ENCODE measurements at places on chromosomes 1 and 21.
A peak's percentile ranks its signal among the peaks of the same experiment; 100 is the strongest.

DNA sequence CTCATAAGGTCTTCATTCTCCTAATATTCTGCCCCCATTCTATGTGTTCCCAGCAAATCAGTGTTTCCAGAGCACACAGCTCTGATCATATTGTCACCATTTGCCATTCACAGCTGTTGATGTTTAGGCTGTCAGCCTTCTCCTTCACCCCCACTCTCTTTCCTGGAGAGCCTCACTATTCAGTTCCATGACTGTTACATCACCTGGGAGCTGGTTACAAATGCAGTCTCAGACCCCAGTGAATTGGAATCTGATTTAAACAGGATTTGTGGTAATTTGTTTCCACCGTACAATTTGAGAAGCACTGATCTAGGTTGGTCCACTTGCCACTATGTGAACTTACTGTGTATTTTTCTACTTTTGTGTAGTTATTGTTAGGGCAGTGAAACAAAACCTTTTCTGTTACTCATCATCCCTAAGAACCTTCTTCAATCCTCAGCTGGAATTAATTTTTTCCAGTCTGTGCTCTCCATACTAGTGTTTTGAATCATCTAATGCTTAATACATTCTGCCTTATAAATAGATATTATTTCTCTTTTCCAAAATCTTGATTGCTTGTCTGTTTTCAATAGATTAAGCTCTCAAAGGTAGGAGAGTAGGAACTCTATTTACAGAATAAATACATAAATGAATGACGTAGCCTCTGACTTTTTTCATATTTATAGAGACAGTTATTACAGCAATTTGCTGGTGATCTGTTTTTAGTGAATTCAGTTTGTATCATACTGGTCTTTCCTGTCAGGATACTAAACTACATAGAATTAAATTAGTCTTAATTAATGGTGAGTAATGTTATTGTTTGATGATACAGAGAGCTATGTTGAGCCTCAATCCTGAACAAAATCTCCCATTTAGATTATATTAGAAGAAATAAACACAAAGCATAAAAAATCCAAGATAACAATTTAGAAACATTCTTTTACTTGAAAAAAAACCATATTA, 8.1 kb downstream of the SNX7 start:
- DNase-seq = no peak

GRCh38 chr1:44740179-44740617, 561 bp downstream of the KIF2C start:
- DNase-seq = no peak

GRCh38 chr1:169957884-169958283, 64.2 kb upstream of the SCYL3 start:
- no peak for DNase-seq

- DNase-seq = peak; percentile 66
These were observed 11.7 kb upstream of the HSD11B1 start for GRCh38 chr1:209692745-209693504.

DNA sequence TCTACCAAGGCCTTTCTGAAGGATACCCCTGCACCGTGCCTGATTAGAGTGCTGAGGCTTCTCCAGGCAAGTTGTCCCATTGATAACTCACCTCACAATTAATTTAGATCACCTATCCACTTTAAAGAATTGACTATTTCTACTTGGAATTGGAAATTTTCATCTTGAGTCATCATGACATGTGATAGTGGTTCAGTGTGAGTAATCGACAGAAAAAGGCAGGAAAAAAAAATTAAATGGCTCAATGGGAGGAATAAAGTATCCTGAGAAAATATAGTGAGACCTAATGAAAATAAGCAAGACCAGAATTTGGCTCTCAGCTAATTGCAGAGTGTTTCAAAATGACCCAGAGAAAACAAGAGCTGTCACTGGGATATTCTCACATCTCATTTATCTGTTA, 222.4 kb upstream of the C8B start:
- no peak for DNase-seq

GRCh38 chr1:15918962-15919715, 56.8 kb downstream of the ZBTB17 start:
- peak; percentile 68 for DNase-seq

GRCh38 chr21:28207436-28208173, 785.1 kb downstream of the LTN1 start:
- DNase-seq = peak; percentile 55

DNA sequence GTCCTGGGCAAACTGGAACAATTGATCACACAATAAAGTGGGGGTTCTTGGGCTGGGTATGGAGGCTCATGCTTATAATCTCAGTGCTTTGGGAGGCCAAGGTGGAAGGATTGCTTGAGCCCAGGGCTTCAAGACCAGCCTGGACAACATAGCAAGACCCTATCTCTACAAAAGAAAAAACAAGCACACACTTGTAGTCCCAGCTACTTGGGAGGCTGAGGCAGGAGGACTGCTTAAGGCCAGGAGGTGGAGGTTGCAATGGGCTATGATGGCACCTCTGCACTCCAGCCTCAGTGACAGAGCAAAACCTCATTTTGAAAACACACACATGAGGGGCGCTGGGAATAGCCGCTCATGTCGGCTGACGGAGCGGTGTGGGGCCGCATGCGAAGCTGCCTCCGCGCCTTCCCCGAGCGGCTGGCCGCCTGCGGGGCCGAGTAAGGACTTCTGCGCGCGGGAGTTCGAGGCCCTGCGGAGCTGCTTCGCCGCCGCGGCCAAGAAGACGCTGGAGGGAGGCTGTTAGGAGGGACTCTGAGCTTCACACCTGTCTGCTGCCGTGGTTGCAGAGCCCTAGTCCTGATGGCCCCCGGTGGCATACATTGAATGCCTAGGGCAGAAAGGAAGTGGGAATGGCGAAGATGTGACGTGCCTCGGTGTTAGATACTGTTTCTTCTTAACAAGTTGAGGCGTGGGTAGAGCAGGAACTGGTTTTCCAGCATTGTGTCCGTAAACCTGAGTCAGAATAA, 59.5 kb downstream of the ACBD3 start:
- no peak for DNase-seq

GRCh38 chr1:111140680-111140967, 601 bp downstream of the CEPT1 start:
- no peak for DNase-seq

GRCh38 chr1:16042096-16042495, 1.5 kb upstream of the CLCNKB start:
- DNase-seq = no peak

DNA sequence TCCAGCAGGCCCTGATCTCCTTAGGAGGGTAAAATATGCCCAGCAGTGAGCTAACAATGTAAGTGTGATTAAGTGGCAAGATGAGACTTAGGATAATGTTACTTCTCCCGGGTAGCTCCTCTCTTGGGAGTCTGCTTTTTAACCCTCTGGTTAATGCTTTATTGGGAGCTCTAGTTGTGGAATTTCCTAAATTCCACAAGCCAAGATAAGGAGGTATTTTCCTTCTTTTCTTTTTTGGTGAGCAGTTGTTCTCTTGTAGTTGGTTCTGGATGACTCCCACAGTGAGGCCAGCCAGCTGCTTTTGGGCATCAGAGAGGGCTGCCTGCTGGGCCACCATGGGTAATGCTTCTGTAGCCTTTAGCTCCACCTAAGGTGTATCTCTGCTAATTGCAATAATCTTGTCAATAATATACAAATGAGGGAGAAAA, 19.3 kb downstream of the C1orf52 start:
- no peak for DNase-seq

DNA sequence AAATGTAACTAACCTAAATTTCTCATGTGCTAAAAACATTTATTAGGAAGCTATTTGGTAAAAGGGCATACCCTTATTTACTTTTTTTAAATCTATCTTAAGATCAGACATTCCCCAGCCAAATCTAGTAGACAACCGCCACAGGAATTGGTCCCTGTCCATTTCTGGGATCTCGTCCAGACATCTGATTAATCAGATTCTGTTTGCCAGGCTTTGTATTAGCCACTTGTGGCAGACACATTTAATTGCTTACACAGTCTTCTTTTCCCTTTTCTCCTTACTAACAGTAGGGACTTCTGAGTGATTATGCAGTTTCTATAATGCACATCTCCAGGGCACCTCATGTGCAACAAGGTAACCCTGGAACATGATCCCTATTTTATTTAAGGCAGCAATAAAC, 449.0 kb upstream of the RGS18 start:
- DNase-seq = no peak

DNA sequence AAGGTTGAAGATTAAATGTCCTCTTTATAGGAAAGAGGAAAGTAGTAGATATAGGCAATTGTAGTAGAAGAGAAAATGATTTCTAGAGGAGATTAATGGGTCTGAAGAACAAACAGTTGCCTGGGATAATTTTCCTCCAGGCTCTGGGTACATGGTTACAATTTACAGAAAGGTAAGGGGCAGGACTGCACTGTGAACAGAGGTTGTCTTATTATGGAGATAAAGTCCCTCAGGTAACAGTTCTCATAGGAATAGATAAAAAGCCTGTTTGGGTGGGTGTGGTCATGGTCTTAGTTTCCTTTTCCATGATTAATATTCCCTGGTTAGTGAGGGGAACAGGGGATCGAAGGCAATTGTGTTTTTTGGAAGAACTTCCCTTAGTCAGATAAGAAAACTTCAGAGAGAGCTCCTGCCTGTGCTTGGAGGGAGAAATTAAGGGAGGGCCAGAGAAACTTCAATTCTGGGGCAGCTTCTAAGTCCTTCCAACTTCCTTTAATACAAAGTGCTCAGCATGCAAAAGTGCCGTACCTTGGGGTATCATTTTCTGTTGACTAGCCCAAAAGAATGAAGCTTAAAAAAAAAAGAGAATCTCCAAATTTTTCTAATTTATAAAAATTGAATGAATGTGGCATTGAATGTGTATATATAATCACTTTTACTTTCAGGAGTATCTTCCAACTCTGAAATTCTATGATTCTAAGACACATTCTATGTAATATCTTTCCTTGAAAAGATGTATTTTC, 295.4 kb upstream of the USP25 start:
- DNase-seq = no peak

- no peak for DNase-seq
These were observed 677.8 kb downstream of the USP25 start for GRCh38 chr21:16407403-16408240.

DNA sequence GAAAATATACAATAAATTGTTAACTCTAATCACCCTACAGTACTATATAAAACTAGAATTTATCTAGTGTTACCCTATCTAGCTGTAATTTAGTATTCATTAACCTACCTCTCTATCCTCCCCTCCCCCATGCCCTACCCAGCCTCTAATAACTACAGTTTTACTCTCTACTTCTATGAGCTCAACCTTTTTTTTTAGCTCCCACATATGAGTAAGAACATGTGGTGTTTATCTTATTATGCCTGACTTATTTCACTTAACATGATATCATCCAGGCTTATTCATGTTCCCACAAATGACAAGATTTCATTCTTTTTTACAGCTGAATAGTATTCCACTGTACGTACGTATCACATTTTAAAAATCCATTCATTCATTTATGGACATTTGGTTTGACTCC, 46.0 kb upstream of the WARS2 start:
- no peak for DNase-seq

- DNase-seq = no peak
These were observed 36.0 kb downstream of the ALG6 start for GRCh38 chr1:63403386-63403785.

DNA sequence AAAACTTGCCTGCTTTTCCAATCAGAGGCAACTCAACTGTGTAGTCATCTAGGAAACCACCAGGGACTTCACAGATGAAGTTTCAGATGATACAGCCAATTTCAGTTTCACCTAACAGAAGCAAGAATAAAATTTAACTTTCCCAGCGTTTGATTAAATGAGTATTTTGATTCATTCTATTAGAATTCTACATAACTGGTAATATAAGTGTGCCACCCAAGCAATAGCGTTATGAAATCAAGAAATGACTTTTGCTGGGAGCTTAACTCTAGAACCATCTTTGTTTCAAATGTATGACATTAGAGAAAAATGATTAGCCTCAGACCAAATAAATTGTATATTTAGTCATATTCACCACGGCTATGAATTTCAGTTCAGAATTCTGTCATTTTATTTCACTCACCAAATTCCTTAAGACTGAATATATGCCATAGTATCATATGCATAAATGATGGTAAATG, 239.3 kb downstream of the NRIP1 start:
- DNase-seq = no peak

DNA sequence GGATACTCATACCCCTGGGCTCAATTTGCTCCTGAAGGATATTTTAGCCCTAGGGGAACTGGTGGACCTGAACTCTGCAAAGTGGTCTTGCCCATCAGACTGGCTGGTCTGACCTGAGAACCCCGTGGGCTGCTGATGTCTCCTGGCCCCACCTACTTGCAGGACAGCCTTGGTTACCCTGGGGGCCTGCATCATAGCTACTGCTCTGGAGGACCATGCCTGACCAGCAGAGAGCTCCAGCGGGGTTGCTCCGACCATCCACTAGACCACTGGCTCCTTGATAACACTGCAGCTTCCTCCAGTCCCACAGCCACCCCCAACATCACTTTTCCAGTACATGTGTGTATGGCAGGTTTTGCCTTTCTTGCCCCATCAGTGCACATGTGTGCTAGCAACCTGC, 331.6 kb upstream of the BRINP3 start:
- no peak for DNase-seq

GRCh38 chr1:72936151-72936740, 653.9 kb upstream of the NEGR1 start:
- no peak for DNase-seq

DNA sequence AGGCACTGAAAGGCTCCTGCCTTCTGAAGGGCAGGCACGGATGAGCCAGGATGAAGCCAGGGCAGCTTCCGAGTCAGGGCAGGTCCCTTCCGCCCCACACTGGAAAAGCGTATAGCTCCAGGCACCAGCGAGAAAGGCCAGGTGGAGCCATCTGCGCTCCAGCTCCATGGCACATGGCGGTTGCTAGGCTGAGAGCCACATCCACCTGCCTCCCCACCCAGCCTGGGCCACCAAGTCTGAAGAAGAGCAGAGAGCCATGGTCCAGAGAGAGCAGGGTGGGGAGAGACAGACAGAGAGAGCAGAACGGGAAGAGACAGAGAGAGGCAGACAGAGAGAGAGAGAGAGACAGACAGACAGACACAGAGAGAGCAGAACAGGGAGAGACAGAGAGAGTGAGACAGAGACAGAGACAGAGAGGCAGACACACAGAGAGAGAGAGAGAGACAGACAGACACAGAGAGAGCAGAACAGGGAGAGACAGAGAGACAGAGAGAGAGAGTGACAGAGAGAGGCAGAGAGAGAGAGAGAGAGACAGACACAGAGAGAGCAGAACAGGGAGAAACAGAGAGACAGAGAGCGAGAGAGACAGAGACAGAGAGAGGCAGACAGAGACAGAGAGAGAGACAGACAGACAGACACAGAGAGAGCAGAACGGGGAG, 5.2 kb downstream of the FNDC10 start:
- DNase-seq = no peak

GRCh38 chr1:11874624-11875023, 15.9 kb upstream of the NPPB start:
- DNase-seq = no peak

- no peak for DNase-seq
These were observed 13.6 kb downstream of the BATF3 start for GRCh38 chr1:212686069-212686468.

GRCh38 chr21:44425895-44426662, 29.2 kb upstream of the LRRC3 start:
- DNase-seq = no peak

DNA sequence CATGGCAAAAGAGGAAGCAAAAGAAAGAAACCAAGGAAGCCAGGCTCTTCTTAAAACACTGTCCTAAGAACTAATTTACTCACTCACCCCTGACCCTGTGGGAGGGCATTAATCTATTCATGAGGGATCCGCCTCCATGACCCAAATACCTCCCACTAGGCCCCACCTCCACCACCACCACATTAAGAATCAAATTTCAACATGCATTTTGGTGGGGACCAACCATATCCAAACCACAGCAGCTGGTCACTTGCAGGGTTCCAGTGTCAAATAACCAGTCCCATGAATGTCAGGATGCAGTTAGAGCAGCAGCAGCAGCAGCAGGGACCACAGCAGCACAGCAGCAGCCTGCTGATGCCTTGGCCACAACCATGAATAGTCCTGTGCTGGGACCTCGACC, 83.8 kb downstream of the ZC3H11B start:
- DNase-seq = no peak

Measured in AG09309 (cell line).